ENCODE measurements at places on chromosomes 2 and 18.

DNA sequence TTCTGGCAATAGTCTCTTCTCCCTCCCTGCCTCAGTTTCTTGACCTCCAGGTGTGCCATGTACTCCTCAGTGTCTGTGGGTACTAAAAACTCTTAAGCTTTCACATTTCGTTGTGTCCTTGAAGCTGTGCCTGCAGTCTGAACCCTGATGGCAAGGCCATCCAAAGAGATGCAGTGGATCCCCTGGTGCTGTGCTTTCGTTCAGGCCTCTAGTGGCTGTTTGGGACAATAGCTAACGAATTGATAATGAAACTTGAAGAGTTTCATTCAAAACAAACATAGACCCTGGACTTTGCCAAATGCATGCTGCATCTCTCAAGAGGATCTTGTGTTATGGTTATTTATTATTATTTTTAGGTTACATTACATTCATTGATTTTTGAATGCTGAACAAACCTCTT lies 523.1 kb upstream of the FSIP2 start:
- DNase-seq = no peak

GRCh38 chr2:231287696-231288095 lies 89.3 kb downstream of the ARMC9 start:
- no peak for DNase-seq

DNA sequence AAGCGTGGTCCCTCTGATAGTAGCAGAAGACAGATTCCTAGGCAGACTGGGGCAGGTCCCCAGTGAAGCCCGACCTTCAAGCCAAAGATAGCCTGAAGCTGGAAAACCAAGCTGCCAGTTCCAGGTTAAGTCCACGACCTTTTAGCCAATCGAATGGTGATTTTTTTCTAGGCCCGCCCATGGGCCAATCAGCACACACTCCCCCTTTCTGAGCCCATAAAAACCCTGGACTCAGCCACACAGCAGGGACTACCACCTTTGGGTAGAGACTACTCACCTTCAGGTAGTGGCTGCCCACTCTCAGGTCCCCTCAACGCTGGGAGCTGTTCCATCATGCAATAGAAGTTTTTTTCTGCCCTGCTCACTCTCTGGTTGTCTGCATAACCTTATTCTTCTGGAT lies 14.5 kb upstream of the ADI1 start:
- no peak for DNase-seq

DNA sequence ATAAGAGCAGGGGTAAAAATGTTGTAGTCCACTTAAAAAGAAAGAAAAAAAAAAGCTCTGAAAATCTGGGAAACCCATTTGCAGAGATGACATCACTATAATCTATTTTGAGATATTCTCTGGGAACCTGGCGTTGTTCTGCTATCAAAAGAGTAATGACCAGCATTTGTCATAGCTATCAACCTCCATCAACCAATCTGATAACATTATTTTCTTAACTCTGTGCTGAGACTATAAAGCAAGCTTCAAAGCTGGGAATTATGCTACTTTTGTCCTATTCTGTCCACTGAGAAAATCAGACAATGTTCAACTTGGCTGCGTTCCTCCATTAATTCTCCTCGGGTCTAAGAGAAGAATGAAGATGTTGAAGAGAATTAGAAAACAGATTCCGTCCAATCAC lies 107.5 kb downstream of the STK39 start:
- no peak for DNase-seq

DNA sequence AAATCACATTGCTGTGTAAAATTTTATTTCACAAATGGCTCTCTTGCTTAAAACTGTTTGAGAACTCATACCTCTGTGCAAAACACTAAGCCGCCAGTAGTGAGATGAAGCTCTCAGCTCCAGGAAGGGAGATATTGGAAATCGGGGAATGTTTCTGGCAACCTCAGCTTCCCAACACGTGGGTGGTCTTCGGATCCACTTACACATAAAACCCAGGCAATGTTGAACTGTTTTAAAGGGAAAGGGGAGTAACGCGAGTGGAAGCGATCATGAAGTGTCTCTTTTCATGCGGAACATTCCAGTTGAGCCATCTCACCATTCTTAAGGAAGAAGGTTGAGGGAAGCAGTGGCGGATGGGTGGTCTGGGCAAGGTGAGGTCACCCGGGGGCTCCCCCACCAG lies 136.8 kb downstream of the ASB1 start:
- no peak for DNase-seq

DNA sequence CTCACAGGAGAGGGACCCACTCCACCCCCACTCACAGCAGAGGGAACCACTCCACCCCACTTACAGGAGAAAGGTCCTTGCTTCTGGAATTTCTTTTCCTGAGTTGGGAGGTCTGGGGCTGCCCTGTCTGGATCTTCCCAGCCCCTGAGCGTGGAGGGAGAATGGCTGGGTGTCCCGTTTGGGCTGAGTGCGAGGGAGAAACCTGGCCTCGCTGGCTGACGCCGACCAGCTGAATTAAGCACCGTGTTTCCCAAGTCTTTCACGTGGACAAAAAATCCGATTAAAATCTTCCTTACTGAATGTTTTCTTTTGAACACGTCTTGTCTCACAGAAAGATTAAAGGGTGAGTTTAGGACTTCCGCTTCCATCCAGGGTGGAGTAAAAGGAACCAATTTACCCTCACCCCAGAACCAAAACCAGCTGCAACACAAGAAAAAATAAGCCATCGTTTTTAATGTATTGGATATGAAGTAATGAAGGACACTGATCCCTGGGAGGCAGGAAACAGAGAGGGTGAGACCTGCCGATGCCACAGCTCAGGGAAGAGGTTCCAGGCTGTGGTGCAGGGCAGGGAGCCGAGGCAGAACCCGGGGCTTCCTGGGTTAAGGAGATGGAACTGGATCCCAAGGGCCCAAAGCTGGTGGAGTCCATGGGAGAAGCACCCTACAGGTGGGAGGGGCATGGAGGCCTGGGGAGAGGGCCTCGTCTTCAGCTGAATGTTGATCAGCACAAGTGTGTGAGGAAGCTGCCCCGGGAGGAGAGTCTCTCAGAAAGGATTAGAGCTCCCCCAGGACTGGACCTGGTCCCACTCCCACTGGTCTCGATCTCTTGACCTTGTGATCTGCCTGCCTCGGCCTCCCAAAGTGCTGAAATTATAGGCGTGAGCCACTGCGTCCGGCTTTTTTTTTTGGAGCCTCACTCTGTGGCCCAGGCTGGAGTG lies 60.3 kb downstream of the RTP5 start:
- DNase-seq = no peak

- no peak for DNase-seq
Measured at GRCh38 chr2:168565512-168565911, 109.4 kb downstream of the CERS6 start.

- no peak for DNase-seq
Measured at GRCh38 chr2:183995632-183996031, 602.7 kb upstream of the ZNF804A start.

- DNase-seq = no peak
Measured at GRCh38 chr2:157523270-157524247, 79.7 kb upstream of the CYTIP start.

GRCh38 chr2:200863782-200864175 lies 679 bp downstream of the CLK1 start:
- DNase-seq = no peak

GRCh38 chr2:164922134-164922533 lies 33.2 kb downstream of the SLC38A11 start:
- DNase-seq = no peak

DNA sequence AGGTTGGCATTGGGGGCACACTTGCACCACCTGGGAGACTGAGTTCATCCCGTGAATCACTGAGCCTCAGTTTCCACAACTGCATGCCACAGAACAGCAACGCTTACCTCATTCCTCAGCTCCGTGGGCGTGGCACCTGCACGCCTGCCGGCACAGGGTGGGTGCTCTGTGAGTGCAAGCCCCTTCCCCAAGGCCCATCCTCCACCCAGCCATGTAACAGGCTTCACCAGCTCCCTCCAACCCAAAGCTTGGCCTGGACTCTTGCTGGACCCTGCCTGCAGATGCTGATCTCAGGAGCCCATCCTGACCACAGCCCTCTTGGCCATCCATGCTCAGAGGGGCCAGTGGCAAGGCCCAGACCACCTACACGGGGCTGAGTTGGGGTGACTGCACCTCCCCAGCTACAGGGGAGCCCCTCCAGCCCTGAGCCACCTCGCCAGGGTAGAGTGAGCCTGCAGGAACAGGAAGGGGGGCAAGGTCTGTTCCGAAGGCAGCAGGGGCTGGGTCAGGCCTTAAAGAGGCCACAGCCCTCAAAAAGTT lies 1.8 kb downstream of the PRLH start:
- DNase-seq = no peak

DNA sequence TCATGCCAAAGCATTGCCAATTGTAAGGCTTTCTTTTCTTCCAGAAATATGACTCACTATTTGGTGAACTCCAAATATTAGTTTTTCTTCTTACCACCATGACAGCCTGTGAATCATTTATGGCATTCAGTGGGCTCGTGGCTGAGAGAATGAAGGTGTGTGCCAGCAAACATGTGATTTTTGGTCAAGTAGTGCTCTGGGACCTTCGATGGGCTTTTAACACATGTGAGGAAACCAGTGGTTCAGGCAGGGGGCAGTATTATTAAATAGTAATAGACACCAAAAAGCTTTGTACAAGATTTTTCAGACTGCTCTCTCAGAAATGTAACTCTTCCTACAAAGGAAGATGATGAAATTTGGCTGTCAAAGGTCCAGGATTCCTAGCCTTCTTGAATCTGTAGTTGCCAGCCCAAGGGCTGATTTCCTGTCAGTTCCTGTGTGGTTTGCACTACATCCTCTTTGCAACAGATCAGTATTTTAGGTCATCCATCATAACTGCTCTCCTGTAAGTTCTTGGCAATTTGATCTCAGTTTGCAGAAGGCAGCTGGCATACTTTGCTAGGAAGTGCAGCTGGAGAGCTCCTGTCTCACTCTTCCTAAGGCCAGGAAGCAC lies 64.3 kb downstream of the BABAM2 start:
- DNase-seq = peak; percentile 27

GRCh38 chr2:6831229-6831628 lies 34.5 kb downstream of the CMPK2 start:
- no peak for DNase-seq

- no peak for DNase-seq
Measured at GRCh38 chr2:204282525-204282924, 262.8 kb upstream of the PARD3B start.

GRCh38 chr18:58417752-58418151 lies 211.1 kb downstream of the ALPK2 start:
- no peak for DNase-seq

GRCh38 chr2:47041063-47041462 lies 114.0 kb downstream of the STPG4 start:
- no peak for DNase-seq

- no peak for DNase-seq
Measured at GRCh38 chr2:133607679-133608078, 39.4 kb upstream of the NCKAP5 start.

GRCh38 chr18:8689517-8689916 lies 15.8 kb upstream of the MTCL1 start:
- DNase-seq = no peak

GRCh38 chr2:196293751-196294515 lies 122.6 kb upstream of the STK17B start:
- no peak for DNase-seq

DNA sequence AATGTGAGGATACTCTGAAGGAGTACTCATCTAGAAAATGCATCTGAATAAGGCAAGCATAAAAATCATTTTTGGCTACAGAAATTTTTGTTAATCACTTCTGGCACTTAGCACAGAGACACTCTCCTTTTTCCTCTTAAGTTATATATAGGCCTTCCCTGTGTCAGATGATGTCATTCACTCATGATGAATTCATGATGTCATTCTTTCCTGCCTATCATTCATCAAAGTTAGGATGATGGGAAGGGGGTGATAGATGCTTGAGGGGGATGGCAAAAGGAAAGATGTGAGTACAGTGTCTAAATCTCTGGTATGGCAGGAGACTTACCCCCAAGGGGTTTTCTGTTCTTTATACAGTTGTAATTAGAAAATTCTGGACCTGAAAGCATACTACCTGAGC lies 42.0 kb downstream of the MAP3K20 start:
- no peak for DNase-seq

DNA sequence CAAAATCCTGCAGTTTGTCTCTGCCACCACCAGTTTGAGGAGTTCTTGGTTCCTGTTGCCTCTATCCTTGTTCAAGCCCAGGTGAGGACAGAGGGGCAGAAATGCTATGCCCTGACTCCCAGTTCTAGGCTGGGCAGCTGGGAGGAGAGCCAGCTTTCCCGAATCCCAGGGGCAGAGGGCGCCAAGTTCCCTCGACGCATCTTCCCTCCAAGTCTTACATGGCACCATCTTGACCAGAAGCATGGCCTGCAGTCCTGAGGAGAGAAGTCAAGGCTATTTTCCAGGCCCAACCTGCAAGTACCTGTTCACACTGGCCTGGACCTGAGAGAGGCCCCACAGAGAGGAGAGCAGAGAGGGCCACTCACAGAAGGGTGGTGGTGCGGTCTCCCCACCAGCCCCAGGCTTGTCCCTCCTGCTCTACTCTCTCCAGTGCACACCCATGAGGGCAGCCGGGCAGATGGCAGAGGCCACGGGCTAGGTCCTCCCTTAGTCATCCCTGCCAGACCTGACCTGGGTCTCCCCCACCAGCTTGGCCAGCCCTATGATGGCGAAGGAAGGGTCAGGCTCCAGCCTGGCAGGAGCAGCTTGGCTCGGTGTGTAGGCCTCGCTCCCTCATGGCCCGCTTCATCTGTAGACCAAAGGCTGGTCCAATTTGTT lies 115.7 kb upstream of the MSTN start:
- DNase-seq = no peak

DNA sequence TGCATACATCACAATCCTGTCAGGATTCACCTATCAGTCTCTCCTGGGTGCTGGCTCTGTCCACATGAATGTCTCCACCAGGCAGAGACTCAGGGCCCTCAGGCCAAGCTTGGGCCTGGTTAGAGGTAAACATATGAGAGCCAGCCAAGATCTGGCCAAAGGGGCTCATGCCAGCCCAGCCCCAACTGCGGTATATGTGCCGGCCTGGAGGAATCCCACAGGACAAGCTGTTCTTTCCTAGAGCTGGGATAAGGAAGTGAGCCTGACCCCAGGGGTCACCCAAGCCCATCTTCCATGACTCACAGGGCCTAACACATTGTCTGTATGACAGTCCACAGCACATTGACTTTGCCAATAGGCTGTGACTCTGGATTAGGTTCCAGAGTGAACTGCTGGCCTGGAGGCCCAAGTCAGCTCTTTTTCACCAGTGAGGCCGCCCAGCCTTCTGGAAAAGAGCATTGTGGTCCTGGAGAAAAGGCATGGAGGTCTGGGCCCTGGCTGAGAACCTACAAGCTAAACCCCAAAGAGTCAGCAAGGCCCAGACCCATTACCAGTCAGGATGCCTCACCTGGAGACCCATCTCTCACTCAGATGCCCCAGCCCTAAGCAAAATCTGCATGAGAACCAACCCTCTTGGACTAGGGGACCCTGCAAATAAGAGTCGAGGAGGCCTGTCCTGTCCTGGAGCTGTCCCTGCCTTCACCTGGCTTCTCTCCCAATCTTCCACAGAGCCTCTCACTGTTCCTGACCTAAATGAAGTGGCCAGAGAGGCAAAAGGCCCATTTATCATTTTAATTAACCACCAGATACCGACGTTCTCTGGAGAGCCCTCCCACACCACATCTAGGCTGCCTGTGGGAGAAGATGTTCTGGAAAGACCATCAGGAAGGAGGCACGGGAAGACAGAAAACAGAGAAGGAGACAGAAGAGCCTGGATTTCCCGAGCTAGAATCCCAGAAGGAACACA lies 120.9 kb upstream of the PKDCC start:
- no peak for DNase-seq

GRCh38 chr2:26587994-26588393 lies 53.2 kb downstream of the CIB4 start:
- no peak for DNase-seq

All from stimulated activated CD4-positive, alpha-beta T cell treated with anti-CD3 and anti-CD28 coated beads, Interleukin-2, amount 100 ng/mL, for 4 hours (primary cell).